Stimulated activated CD4-positive, alpha-beta T cell treated with anti-CD3 and anti-CD28 coated beads, Interleukin-4, amount 100 ng/mL, for 48 hours (primary cell): ENCODE measurements at places on chromosomes 7 and 10.

GRCh38 chr10:77967611-77968022, 41.1 kb upstream of the DLG5 start:
- DNase-seq, result no peak

DNA sequence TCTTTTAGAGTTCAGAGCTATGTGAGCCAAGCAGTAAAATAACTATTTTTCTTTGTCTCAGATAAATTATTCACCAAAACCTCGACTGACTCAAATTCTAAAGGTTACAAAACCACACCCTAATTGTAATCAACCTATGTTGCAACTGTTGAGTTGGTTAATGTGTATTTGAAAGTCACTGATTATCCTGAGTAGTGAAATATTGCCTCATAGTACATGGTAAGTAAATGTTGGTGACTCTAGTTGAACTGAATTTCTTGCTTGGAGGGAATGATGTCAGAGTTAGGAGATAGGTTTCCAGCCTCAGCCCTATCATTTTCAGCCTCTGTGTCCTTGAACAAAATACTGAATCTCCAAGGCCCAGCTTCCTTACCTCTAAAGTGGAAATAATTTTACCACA, 3.0 kb upstream of the CYP2C18 start:
- no peak for DNase-seq

GRCh38 chr10:97196223-97197029, 10.7 kb upstream of the SLIT1 start:
- DNase-seq, result peak; percentile 47

- no peak for DNase-seq
These were observed 263.2 kb downstream of the STK31 start for GRCh38 chr7:23973264-23973663.

- no peak for DNase-seq
These were observed 36.6 kb downstream of the BNIP3 start for GRCh38 chr10:131944976-131945695.

DNA sequence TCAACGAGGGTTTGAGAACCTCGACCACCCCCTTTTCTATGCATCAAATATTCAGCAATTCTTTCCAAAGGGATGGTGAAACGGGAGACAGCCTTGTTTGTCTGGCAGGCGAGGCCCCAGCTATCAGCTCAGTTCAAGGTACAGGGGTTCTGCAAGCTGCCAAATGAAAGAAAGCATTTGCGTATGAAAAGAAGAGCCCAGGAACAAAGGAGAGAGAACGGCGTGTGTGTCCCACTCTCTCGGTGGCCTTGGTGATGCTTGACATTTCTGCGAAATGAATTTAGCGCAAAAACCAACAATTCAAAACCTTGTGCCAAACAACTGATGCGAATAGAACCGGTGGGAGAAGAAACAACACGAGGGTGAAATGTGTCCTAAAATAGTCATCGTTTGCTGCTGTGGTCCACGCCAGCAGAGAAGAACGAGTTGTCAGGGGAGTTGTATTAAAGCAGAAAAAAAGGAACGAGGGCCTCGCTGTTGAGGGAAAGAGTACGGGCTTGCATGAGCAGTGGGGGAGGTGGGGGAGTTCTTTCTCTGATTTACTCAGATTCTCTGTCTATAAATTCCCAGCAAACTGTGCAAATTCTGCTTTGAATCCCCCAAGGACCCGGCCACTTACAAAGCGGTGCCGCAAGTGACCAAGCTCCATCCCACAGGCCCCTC, 97.7 kb downstream of the TMEM130 start:
- no peak for DNase-seq

DNA sequence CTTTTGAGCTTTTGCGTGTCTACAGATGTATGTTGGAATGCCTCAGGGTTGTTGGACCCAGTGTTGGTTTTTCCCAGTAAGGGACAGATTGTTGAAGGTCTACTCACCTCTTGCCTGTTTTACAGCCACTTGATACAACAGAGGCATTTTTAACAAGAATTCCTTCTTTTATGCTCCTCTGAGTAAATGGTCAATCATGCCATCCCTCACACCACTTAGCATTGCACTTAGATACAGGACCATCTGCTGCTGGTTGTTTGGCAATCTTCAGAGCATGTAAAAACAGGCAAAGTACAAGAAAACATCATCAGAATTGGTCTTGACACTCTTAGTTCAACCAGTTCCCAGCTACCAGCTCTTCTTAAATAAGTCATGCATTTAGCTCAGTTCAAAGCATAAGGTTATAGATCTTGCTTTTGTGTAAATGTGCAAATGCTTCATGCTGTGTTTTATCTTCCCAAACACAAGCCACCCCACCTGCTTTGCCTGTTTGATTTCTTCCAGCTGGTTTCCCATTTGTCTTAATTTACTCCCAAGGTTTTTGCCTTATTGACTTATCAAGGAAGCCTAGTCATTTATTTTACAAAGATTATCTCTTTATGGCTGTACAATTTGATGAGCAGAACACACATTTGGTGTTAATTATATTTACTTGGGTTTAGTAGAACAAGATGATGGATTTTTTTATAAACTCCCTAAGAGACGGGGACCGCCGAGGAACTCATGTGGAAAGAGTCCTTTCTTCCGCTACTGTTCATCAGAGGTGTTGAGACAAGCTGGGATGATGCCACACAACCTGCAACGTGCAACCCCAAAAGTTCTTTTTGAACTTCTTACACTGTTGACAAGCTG, 136.6 kb downstream of the AHR start:
- no peak for DNase-seq

DNA sequence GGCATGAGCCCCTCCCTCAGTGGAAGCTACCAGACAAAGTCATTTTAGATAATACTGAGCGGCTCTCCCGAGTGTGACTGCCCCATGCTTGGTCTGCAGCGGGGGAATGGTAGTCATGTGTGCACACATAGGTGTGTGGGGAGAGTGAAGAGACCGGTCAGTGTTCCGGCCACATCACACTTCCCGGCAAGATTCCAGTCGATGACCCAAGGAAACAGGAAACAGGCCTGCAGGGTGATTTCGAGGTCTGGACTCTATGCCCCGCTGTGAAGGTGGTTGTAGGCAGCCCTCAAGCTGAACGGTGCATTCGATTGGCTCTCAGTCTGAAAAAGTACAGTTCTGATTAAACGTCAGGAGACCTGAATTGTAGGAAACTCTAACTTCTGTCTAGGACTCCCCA, 73.2 kb downstream of the SYPL1 start:
- no peak for DNase-seq

- no peak for DNase-seq
These were observed 55.7 kb upstream of the MGMT start for GRCh38 chr10:129411393-129411705.

DNA sequence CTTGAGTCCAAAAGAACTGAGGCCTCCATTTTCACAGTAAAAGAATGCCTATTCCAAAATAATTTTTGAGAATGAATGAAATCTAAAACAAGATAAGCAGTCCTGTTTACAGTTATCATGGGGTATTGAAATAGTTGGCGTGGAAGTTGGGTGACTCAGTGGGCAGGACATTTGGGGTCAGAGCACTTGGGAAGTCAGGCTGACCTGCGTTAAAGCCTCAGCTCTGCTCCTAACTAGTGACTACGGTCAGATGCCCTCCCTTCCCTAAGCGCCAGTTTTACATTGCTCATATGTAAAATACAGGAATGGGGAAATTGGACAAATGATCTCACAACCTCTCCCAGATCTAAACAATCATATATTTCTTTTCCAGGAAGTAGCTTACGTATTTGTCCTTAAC, 2.3 kb upstream of the PAPSS2 start:
- no peak for DNase-seq

DNA sequence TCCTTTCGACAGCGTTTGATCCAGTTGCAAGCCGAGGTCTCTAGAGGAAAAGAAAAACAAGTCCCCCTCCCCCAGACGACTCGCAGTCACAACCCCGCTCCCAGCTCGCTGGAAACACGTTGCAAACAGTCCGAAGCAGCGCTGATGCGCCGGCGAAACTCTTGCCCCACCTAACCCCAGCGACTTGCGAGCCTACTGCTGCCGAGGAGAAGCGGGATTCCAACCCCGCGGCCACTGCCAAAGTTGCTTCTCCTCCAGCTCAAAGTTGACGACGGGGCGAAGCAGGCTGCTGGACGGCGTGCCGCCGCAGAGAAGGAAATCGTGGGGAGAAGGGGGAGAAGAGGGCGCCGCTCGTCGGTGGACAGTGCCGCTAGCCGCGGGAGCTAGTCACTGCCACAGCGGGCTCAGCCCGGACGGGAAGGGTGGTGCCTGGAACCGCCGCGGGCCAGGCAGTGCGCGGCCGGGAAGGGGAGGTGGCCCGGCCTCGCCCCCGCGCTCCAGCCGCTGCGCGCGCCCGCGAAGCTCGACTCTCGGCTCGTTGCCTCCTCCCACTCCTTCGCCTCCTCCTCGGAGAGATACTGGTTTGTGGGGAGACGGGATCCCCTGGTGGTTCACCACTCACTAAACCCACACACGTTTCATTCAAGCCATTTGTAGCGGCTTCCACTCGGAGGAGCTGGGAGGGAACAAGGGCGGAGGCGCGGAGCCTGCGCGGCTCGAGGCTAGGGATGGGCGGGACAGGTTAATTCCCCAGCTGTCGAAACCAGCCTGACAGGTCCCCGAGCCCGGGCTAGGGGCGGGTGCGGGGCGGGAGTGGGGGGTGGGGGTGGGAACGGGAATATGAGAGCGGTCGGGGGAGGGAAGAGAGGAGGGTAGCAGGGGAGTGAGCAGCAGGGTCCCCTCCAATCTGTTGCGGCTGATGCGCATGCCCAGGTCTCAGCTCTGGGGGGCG, at the start of gene GPR37:
TSS of gene GPR37 (minus strand) at position 392 of the 952 bp plus-strand sequence. CDS start 816 bp downstream, outside the sequence.
- DNase-seq, result peak; percentile 10

DNA sequence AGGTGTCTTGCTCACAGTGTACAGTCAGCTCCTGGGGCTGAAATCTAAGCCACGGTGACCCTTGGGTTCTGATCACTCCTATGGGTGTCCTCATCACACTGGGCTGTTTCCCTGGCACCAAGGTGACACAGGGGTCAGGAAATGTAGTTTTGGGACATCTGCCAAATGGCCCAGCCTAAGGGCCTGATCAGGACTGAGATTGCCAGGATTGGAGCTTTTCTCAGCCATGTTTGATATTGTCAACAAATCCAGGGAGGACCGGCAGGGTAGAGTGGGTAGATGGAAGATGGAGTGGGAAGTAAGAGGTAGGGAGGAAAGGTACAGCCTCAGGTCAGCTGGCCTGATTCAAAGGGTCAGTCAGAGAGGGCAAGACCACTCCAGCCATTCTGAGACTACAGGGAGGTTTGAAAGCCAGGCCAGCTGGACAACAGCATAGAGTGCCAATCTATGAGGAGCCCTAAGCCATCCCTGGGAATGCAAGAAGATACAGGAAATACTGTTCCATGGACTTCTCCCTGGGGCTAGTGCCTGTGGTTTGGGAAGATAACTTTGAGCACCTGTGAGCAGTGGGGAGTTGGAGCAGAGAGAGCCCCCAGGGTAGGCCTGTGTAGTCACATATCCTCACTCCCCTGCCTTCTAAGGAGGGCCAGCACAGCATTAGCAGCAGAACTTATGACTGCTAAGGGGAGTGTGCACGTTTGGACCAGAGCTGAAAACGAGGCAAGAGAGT, 377.3 kb upstream of the ZMIZ1 start:
- DNase-seq, result no peak

GRCh38 chr10:6270951-6271350, 68.2 kb downstream of the PFKFB3 start:
- DNase-seq, result no peak
